Skin of body (tissue), 3 donors: ENCODE measurements at places on chromosomes 12 and 14. TPM values are rescaled to one million over a fixed set of nuclear protein-coding genes. Genes with fewer than 3 reads are reported as not detected.

DNA sequence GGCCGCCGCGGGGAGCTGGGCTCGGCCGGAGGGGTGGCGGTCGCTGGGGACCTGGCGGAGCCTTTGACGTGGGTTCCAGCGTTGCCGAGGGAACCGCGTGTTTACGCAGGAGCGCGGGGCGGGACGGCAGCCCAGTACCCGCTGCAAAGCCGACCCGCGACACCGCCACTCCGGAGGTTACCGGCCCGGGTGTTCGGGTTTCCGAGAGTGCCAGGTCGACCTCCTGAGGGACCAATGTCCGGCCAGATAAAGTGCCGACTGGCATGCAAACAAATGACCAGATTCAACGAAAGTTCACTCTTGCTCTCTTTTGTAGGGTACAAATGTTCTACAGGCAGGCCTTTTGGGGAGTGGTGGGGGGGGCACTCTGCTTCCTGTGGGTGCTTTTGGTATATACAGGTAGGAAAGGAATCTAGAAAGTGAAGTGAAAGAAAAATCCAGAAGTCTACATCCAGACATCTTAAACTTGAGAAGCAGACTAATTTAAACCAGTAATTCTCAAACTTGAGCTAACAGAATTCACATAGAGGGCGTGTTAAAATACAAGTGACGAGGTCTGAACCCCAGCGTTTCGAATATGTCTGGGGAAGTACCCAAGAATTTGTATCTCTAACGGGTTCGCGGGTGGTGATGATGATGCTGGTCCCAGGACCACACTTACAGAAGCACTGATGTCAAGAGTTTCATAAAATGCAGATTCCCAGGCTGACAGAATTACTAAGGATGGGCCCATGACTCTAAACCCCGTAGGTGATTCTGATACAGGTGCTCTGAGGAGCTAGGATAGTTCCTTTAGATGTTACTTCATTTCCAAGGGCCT, at the start of gene GPR135:
Gene GPR135, minus strand, starts transcription at position 65 of the 820 bp plus-strand sequence. CDS start 154 bp downstream, outside the sequence.
- no peak for DNase-seq

DNA sequence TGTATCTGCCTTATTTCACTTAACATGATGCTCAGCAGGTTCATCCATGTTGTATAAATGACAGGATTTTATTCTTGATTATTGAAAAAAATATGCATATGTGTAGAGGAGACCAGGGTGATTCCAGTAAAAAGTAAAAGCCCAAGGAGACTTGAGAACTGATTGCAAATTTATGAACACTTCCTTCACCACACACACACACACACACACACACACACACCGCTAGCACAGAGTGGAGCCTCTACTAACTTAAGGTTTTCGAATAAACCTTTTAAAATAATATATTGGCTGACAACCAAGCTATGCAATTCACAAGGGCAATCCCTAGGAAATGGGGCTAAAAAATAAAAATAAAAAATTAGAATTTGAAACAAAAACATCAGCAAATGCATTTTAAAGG, 8.3 kb upstream of the KLRK1 start:
- DNase-seq = no peak

- DNase-seq = no peak
Measured at GRCh38 chr12:124578445-124578844, 11.0 kb upstream of the NCOR2 start.

- no peak for DNase-seq
Measured at GRCh38 chr12:100579844-100580243, 6.4 kb downstream of the GAS2L3 start.

- no peak for DNase-seq
Measured at GRCh38 chr12:59396519-59396918, 199.3 kb upstream of the SLC16A7 start.

DNA sequence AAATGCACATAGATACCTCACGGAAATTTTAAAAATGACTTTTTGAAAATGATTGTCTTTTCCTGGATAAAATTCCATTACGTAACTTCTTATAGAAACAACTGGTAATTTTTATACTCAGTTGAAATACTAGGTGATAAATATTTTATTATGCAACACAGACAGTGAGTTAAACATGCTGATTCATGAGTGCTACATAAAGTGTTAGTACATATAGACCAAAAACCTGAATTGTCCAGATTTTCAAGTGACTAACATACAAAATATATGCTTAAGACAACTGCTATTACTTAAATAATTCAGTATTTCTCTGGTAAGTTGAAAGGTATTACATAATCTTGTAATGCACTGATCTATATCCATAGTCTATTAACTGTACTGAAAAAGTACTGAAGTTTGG, 11.9 kb downstream of the PTPRO start:
- DNase-seq = no peak

- DNase-seq = peak; percentile 17
Measured at GRCh38 chr12:89949457-89950195, 241.0 kb upstream of the ATP2B1 start.

DNA sequence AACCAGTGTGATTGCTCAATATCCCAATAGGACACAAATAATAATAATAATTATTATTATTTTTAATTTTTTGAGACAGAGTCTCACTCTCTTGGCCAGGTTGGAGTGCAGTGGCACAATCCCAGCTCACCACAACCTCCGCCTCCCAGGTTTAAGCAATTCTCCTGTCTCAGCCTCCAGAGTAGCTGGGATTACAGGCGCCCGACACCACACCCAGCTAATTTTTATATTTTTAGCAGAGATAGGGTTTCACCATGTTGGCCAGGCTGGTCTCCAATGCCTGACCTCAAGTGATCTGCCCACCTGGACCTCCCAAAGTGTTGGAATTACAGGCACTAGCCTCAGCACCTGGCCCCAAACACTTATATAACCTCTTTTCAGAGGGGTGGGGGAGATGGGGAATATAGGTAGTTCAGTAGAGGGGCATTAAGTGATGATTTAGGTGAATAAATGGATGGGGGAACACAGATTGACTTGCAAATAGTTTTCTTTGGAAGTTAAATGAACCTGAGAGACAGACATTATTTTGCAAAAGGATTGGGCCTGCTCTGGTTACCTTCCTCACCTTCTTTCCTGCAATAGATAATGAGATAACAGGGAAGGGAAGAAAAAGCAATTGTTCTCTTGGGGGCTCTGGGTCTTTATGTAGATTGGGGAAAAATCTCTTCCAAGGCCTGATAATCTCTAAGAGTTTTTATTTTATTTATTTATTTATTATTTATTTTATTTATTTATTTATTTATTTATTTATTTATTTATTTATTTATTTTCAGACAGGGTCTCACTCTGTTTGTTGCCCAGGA, 57.7 kb downstream of the RESF1 start:
- DNase-seq = no peak

DNA sequence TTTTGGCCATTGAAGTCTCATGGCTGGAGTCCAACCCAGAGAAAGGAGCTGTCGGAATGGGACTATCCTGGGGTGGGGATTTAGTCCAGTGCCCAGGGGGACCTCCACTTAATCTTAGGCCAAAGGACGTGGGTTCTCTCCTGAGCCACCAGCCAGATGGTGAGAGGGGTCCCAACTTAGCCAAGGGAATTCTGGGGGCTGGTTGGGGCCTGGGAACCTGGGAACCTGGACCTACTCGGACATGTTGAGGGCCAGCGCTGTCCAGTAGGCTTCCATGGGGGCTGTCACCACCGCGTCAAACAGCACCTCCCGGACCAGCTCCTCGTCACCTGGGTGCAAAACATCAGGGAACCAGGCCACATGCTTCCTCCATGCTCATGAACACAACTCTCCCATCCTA, 33.4 kb downstream of the LRTM2 start:
- DNase-seq = no peak

DNA sequence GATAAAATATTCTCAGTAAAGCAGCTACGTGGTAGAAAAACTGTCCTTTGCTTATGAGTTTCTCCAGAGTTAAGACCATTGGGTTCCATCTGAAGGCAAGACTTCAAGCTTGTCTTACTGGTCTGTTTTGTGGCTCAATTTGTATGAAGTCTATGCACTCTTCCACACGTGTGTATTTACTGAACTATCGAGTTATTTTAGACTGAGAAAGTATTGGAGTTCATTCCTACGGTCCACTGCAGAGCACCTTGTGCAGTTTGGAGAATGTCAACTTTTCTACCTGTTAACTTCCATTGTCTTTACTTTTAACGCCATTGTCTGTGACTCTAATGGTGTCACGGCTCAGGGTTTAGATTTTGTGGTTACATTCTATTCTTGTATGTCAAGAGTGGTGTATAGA, 3.7 kb downstream of the HIF1A start:
- no peak for DNase-seq

DNA sequence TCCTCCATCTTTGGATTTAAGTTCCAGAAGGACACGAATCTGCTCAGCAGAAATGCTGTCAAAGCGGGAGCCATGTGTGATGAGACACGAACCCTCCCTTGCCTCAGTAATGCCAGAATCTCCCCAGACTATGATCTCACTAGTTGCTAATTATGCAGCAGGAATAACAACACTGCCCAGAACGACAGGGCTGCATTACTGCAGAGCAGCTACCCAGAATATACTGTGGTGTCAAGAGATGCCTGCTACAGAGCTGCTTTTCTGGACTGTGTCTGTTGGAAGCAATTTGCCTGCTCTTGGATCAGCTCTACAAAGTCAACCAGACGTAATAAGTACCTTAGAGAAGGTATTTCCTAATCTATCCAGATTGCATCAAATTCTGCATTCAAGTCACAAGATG, 5.5 kb downstream of the CSRNP2 start:
- DNase-seq = peak; percentile 16

DNA sequence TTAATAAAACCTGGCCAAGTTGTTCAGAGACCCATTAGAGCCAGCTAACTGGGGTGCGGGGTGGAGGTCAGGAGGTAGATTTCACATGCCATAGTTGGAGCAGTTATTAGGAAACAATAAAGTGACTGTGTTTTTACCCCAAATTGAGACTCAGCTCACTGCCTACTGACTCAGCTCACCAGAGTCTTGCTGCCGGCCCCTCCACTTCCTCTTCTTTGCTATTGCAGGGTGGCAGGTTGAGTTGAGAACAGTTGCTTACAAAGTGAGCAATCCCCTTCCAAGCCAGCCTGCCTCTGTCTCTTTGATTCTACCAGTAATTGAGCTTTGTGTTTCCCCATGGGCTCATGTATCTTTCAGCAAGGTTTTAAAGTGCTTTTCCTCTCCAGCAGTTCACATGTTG, 12.9 kb downstream of the ST8SIA1 start:
- no peak for DNase-seq

- no peak for DNase-seq
Measured at GRCh38 chr12:92290350-92290695, 144.7 kb upstream of the BTG1 start.

DNA sequence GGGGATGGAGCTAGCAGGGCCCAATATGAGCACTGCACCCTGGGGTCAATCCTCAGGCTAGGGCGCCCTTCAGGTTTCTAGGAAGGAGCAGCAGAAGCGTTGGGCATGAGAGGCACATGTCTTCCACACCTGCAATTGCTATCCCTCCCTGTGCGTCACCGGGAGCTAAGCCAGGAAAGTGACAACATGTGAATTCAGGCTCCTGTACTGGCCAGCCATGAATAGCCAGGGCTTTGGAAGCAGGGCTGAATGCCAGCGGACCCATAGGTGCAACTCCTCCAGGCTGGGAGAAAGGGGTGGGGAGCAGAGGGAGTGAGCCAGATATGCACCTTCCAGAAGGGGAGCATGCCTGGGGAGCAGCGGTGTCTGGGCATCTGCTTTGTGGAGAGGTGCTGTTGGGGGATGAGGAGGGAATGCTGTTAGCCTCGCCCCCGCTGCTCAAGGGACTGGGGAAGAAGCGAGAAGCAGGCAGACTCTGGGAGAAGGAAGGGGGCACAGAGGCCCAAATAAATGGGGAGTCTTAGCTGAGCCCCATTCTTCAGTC, 6.1 kb downstream of the HOXC5 start:
- no peak for DNase-seq

- DNase-seq = no peak
Measured at GRCh38 chr14:91299121-91300115, 54.9 kb upstream of the GPR68 start.

- DNase-seq = no peak
Measured at GRCh38 chr12:129296671-129297070, 443.4 kb downstream of the GLT1D1 start.

DNA sequence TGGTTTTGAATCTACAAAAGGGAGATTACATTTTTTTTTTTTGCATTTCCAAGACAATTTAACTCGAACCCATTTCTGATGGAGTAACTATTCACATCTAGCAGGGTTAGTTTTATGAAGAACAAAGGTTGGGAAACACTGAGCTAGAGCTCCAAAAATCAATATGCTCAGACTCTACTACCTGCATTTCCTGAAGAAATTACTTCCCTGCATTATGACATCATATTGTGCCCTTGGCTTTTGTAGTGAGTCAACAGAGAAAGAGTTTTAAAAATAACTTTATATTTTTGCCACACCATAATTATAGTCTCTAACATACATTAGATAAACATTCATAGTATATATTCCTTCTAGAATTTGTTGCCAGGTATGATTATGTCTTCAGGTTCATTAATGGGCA, 14.8 kb downstream of the GRIP1 start:
- DNase-seq = no peak

DNA sequence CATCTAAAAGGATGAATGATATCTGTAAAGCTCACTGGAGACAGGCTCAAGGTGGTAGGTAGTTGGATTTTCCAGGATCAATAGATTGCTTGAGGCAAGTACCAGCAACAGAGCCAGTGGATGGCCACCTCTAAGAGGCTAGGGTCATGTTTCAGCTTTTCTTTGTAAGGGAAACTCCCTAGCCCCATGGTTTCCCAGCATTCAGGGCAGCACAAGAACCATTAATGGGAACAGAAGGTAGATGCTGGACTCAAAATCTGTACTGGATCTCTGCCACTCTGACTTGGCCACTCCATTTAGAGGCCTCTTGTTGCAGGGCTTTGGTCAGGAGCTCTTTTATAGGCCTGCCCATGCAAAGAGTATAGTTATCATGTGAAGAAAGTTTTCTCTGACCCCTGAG, 76.1 kb upstream of the DYRK2 start:
- DNase-seq = no peak

- no peak for DNase-seq
Measured at GRCh38 chr14:23062002-23062401, 4.7 kb upstream of the CDH24 start.

Gene PTHLH
- total RNA-seq = 4.6 TPM

Gene TAPBPL
- 8.3 TPM for total RNA-seq

Gene KRT71
- total RNA-seq = 454 TPM

Gene OR6C2
- total RNA-seq = not detected

Gene GRIP1
- total RNA-seq = 6.4 TPM

Gene C14orf180
- 6.8 TPM for total RNA-seq

Gene CYP27B1
- total RNA-seq = 0.79 TPM
